Activated CD4-positive, alpha-beta T cell treated with anti-CD3 and anti-CD28 coated beads, Interleukin-2, amount 50 U/mL, for 48 hours (primary cell): ENCODE measurements at places on chromosomes 1 and 21.

DNA sequence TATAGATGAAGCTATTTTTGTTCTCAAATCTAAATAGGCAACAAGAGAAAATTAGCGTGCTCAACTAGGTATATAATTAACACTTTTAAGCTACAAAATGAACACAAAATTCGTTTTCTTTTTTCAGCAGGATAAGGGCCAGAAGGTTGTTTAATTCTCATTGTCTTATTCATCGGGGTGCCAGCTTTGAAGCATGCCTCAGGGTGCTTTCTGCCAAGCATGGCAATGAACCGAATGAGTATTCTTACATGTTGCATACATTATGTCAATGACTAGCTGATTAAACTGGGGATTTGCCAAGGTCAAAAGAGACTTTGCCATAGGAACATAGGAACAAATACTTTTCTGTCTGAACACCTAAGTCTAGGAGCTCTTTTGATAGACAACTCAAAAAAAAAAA is 102.0 kb upstream of the MAP1LC3C start:
- DNase-seq, result no peak

- DNase-seq, result no peak
Observed at GRCh38 chr1:55483523-55483922, 268.4 kb upstream of the USP24 start.

GRCh38 chr1:24572301-24572700 is 16.4 kb downstream of the NCMAP start:
- no peak for DNase-seq

- no peak for DNase-seq
Observed at GRCh38 chr1:230901671-230902070, 33.4 kb upstream of the C1orf198 start.

DNA sequence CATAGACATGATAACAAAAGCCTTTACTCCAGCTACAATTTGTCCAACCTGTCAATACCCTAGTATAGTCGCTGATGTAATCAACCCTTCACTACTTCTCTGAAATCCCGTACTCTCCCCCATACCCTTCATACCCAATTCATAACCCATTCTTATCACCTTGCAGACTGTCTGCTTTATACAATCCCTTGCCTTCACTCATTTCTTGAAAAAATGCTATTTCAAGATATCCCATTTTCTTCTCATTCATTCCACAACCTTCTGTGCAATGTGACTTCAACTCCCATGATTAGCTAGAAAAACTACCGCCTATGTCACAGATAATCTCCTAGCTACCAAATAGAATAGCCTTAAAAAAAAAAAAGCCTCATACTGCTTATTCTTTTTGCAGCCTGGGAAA is 49.5 kb downstream of the EPS15 start:
- no peak for DNase-seq

- DNase-seq, result no peak
Observed at GRCh38 chr1:106747232-106747631, 309.2 kb upstream of the PRMT6 start.

DNA sequence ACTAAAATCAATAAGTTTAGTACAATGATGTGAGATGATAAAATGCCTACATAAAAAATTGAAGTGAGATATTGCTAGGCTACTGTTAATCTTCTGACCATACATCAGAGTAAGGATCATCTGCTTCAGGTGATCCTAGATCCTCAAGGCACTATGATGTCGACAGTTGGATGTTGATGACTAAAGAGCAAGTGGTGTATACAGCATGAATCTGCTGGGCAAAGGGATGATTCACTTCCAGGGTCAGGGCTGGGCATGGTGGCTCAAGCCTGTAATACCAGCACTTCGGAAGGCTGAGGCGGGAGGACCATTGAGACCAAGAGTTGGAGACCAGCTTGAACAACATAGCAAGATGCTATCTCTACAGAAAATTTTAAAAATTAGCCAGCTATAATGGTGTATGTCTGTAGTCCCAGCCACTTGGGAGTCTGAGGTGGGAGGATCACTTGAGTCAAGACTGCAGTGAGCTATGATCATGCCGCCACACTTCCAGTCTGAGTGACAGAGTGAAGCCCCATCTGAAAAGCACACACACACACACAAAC is 24.6 kb downstream of the NUF2 start:
- DNase-seq, result no peak

GRCh38 chr1:100009458-100009857 is 39.7 kb downstream of the SLC35A3 start:
- no peak for DNase-seq

DNA sequence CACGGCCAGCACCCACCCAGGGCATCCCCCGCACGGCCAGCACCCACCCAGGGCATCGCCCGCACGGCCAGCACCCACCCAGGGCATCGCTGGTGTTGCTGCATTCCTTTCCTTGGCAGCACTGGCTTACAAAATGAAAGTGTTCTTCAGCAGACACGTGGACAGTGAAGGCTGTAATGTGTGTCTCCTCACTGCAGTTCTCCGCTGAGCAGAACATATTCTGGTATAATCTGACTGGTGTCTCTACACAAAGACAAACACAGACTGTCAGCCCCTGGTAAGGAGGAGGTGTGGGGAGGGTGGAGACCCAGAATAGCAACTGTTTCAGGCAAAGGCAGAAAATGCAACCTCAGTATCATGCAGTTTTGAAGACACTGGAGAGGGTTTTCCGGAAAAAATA is 7.3 kb downstream of the LYPD8 start:
- no peak for DNase-seq

DNA sequence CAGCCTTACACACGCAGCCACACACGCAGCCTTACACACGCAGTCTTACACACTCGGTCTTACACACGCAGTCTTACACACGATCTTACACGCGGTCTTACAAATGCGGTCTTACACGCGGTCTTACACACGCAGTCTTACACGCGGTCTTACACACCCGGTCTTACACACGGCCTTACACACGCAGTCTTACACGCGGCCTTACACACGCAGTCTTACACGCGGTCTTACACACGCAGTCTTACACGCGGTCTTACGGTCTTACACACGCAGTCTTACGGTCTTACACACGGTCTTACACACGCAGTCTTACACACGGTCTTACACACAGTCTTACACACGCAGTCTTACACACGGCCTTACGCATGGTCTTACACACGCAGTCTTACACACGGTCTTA is 111.9 kb downstream of the PRDM16 start:
- DNase-seq, result no peak
